ENCODE measurements at places on chromosomes 11 and 22.
A peak's percentile ranks its signal among the peaks of the same experiment; 100 is the strongest.

DNA sequence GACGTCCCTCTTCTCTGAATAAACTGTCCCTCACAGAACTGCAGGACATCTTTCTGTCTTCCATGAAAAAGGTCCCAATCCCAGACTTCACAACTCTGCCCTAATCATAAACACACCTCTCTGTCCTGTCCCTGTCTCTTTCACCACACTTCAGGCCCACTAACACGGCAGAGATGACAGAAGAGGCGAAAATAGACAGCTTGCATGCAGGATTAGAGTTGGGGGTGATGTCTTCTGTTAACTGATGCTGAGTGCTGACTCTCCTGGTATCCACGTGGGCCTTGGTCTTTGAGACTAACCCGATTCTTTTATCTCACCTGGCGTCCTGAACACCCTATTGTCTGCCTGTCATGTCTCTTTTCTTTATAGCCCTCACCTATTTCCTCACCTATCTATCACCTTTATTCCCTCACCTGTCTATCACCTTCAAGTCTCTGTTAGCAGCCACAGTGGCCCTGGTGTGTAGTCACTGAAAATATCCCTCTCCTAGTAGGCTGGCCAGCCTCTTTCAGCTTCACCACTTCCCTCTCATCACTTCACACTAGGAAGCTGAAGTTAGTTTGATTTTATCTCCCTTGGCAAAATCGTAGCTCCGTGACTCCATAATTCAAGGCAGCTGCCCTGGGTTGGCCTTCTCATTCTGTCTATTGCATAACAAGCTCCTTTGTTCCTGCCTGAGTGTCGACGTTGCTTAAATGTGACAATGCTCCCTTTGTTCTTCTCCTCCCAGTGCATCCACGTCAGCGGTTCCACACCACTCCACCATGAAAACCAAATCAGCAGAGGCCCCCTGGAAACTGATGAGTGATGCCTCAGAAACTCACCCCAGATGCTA, 30.6 kb upstream of the DRD2 start:
- DNase-seq: no peak

GRCh38 chr11:12827929-12828812, 153.9 kb downstream of the TEAD1 start:
- no peak for DNase-seq

DNA sequence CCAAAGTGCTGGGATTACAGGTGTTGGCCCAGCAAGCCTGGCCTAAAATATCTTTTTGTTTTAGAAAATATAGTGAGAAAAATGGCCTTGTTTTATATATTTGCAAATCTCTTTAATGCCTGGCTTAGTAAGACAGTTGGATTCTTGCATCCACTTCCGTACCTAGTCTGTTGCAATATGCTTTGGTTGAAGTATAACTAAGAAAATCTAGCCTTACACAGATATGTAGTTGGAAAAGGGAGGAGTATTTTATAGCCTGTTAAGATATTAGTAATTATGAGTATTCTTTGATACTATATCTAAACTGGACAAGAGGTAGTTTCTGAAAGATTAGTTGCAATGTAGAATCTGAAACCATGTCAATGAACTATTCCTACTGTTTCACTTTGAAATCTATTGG, 65.1 kb downstream of the ZNRF3 start:
- no peak for DNase-seq

DNA sequence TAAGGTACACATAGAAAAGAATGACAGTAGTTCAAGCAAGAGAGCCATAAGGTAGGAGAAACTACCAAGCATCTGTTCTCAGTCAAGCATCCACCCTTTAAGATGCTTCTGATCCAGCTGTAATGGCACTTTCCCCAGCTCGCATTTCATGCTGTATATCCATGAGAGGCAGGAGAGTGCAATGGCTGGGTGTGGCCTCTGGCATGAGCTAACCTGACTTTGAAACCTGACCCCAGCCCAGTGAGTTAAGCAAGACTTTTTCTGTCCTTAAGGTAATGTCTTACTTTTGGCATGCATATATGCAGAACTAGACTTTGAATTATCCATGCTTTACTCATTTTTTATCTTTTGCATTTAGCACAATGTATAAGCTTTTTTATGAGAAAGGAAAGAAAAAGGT, 79.8 kb upstream of the CNTN5 start:
- no peak for DNase-seq

DNA sequence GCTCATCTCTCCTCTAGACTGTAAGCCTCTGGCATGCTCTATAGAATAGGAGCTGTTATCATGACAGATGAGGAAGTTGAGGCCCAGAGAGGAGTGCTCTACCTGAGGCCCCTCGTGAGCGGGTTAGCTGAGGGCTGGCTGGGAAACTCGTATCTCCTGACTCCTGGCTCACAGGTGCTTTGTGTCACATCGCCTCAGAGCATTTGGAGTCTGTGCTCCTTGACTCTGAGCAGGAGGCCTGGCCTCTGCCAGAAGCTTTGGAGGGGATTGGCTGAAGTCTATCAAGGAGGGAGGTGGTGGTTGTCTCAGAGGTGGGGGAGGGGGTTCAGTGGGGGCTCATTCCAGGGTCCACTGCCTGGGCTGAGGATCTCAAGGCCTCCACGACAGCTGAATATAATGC, 7.4 kb downstream of the KCNC1 start:
- DNase-seq: no peak

DNA sequence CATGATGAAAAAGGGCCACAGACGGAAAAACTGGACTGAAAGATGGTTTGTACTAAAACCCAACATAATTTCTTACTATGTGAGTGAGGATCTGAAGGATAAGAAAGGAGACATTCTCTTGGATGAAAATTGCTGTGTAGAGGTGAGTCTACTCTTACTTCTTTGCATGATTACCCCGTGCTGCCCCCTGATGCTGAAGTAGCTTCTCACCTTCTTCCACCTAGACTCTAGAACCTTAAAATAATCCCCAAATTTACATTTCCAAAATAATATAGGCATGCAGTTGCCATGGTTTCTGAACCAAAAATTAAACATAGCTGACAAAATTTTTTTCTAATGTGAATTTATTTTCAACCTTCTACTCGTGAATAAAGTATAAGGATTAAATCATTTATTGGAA, 64.2 kb downstream of the SWAP70 start:
- DNase-seq: no peak

- DNase-seq: no peak
Observed at GRCh38 chr11:86212019-86212611, 32.4 kb upstream of the EED start.

DNA sequence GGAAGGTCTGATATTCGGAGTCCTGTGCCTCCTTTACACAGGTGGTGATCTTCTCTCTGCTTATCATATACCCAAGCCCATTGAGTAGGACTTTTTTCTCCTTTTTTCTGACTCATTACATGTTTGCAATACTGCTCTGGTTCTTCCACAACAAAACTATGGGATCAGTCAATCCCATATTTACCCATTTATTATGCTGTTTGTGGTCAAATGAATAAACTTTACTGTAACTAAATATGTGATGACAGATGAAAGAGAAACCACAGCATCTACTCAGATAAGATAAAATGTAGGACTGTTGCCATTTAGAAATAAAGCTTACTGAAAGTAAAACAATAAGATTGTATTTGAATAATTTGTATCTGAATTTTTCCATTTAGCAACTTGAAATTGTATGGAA, 958.7 kb upstream of the FAT3 start:
- DNase-seq: no peak

GRCh38 chr11:18501629-18502028, 25.1 kb downstream of the TSG101 start:
- no peak for DNase-seq

GRCh38 chr11:93324500-93324899, 6.0 kb upstream of the DEUP1 start:
- no peak for DNase-seq

GRCh38 chr11:79150966-79151365, 289.9 kb downstream of the TENM4 start:
- no peak for DNase-seq

GRCh38 chr11:34358728-34359547, 1.1 kb upstream of the ABTB2 start:
- DNase-seq: peak; percentile 84

Data from activated CD4-positive, alpha-beta T cell treated with anti-CD3 and anti-CD28 coated beads, Interleukin-2, amount 10 ng/mL, durations not matched to agents 7 days and 5 days (primary cell).